ENCODE measurements at places on chromosomes 6 and 20.

- DNase-seq, result no peak
These were observed 10.5 kb downstream of the NT5E start for GRCh38 chr6:85460154-85460920.

DNA sequence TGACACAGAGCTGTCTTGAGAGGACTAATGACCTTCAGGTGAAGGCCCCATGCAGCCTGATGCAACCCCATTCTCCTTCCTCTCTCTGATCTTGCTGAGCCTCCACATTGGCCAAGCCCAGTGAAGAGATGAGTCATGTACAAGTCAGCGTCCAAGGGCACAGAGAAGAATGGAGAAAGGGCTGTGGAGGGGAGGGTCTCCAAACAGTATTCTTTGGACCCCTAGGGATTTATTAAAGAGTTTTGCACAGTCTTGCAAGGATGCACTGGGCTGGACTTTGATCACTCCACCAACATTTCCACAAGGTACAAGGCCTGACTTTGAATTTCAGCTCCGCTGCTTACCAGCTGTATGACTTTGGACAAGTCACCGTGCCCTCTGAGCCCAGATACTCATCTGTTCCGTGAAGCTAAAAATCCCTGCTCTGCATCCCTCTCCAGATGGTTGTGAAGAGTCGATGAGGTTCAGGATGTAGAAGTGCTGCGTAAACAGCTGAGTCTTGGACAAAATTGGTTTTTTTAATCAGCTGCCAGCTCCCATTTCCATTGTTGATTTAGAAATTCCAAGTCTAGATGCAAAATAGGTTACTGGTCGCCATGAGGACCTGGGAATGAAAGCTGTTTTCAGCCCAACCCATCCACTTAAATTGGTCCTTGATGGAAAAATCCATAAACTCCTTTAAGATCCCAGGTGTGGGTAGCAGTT lies 14.1 kb upstream of the KCNG1 start:
- no peak for DNase-seq

DNA sequence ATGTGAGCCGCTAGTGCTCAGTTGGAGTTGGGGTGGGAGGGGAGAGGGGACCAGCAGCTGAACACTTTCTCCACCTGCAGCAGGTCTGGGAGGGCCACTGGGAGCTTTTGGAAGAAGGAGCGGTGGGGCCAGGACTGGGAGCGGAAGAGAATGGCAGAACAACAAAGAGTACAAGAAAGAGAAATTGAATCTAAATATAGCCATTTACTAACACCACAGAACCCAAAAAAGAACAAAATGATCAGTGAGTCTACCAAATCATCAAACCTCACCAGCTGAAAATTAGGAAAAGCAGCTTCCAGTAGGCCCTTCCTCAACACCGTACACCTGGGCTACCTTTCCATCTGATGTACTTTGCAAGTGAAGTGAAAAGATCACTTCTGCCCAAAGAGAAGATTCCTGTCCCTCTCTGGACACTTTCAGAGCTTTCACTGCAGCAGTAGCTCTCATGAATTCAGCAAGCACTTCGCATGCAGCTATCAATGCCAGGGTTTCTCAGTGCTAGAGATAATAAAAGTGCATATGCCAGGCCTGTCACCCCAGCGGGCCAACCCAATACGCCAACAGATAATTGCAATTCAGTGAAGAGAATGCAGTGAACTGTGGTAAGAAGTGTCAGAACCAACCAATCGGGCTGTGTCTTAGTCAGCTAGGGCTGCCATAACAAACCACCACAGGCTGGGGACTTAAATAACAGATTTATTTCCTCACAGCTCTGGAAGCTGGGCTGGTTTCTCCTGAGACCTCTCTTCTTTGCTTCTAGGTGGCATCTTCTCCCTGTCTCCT lies 597 bp downstream of the LY86 start:
- DNase-seq, result no peak

DNA sequence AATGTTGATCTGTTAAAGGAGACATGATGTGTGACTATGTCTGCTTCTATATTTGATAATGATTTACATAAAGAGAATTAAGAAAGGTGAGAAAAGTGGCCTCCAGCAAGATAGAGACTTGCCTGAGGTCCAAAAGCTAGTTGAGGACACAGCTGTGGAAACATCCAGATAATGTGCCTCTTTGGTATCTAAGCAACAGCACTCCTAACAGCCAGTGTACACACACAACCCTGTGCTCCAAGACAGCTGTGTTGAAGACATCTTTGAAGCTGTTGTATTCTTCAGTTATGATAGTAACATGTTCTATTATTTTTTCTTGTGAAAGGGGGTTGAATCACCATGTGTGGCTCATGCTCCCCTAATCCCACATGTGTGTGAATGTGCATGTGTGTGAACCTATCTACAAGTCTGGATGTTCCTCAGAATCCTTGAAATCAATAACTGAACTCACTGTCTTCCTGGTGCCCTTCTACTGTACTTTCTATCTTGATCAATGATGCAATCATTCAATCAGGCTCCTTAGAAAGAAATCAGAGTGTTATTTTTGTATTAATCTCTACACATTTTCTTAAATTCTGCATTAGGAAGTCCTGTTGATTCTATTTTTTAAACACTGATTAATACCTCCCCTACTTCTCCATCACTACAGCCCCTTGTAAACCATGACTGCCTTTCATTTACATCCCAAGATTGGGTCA lies 116.7 kb upstream of the SSTR4 start:
- no peak for DNase-seq

DNA sequence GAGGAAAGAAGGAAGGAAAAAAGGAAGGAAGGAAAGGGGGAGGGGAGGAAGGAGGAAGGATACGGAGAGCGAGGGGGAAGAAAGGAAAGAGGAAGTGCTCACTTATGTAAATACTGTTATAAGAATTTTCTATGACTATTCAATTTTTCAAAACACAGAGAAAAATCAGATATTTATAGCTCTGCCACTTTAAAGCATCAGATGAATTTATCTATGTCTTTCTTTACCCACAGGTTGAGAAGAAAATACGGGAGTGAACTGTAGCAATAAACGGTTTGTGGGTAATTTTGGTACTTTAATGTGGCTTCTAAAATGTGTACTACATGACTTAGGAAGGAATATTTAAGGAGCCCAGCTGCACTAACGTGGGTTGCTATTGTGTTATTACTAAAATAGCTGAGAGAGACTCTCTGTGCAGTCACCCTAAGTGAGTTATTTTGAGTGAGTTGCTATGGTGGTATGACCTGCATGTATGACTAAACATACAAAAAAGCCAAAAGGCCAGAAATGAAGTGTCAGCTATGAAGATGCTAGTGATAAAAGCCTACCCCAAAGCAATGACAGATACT lies 225.5 kb downstream of the SOD2 start:
- no peak for DNase-seq

- DNase-seq, result peak; percentile 37
These were observed 610.5 kb downstream of the UTRN start for GRCh38 chr6:144895313-144896278.

Measured in thyroid gland (tissue), 4 donors.